ENCODE measurements at places on chromosomes 7 and 10.
A peak's percentile ranks its signal among the peaks of the same experiment; 100 is the strongest.

DNA sequence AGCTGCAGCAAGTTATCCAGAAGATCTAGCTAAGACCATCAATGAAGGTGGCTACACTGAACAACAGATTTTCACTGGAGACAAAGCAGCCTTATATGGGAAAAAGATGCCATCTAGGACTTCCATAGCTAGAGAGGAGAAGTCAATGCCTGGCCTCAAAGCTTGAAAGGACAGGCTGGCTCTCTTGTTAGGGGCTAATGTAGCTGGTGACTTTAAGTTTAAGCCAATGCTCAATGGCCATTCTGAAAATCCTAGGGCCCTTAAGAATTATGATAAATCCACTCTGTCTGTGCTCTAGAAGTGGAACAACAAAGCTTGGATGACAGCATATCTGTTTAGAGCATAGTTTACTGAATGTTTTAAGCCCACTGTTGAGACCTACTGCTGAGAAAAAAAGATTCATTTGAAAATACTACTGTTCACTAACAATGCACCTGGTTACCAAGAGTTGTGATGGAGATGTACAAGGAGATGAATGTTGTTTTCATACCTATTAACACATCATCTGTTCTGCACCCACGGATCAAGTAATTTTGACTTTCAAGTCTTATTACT, 13.6 kb upstream of the ADAMTS14 start:
- DNase-seq: no peak

- DNase-seq: peak; percentile 46
These were observed 25.7 kb upstream of the ADD3 start for GRCh38 chr10:109982123-109982522.

DNA sequence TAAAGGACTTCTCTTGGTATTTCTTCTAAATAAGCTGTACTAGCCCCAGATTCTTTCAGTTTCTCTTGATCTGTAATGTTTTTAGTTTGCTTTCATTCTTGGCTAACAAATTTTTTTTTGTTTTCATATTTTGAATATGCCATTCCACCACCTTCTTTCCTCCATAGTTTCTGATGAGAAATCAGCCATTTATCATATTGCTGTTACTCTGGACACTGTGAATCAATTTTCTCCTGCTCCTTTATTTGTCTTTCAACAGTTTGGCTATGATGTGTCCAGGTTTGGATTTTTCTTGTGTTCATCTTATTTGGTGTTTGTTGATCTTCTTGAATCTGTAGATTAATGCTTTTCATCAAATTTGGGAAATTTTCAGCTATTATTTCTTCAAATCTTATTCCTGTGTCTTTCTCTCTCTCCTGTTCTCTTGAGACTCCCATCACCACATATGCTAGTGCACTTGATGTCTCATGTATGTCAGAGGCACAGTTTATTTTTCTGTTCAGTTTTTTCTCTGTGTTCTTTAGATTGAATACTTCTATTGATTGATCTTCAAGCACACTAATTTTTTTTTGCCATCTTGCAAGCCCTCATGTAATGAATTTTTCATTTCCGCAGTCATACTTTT, 15.0 kb downstream of the ELFN1 start:
- DNase-seq: no peak

GRCh38 chr7:157009778-157010587, 480 bp downstream of the MNX1 start:
- no peak for DNase-seq
